ENCODE measurements at places on chromosomes 1 and 21.

DNA sequence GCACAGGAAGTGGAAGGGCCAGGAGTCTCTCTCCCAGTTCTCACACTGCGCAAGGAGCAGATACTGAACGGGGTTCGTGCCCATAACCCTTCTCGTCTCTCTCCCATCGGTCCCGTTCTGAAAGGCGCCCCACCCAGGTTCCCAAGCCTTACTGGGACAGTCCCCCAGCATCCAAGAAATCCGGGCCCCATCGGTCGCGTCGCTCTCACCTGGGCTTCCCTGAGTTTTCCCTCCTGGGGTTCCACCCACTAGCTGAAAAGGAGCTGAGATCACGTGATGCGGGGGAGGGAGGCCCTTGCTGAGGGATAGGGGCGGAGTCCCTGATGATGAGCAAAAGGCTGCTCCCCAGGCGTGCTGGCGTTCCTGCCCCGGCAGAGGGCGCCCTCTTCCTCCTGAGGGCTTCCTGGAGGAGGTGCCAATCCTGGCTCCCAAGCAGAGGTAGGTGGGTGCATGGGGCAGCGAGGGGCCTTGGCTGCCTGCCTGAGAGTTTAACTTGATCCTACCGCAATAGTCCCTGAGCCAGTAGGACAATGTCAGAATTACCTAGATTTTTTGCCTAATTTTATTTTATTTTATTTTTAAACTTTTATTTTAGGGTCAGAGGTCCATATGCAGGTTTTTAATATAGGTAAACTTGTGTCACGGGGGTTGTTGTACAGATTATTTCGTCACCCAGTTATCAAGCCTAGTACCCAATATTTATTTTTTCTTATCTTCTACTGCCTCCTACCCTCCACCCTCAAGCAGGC lies at the start of gene SPOCD1:
Gene SPOCD1, minus strand, starts transcription at position 271 of the 749 bp plus-strand sequence. CDS start 689 bp downstream, outside the sequence.
- DNase-seq, result no peak

GRCh38 chr1:116690849-116691406 lies 23.4 kb upstream of the IGSF3 start:
- DNase-seq, result no peak

DNA sequence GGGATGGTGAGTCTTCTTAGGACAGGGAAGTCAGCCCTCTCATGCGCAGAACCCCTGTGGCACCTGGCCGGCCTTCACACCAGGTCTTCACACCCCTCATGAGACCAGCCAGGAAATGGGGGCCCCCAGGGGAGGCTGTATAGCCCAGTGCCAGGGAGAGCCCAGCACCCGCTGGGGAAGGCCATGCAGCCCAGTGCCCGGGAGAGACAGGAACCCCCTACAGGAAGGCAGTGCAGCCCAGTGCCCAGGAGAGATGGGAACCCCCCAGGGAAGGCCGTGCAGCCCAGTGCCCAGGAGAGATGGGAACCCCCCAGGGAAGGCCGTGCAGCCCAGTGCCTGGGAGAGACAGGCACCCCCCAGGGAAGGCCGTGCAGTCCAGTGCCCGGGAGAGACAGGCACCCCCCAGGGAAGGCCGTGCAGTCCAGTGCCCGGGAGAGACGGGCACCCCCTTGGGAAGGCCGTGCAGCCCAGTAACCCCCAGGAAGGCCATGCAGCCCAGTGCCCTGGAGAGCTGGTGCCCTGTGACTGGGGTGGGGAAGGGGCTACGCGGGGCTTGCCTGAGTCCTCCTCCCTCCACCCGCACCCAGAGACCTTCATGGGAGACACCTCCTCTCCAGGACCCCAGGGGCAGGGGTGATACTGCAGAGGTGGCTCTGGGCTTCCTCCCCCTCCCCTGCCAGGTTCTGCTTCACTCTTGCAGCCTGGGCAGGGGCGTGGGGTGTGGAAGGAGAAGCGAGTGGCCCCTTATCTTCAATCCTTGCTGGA lies 110.5 kb upstream of the COL6A1 start:
- DNase-seq, result no peak

GRCh38 chr1:33743221-33743998 lies 120.5 kb upstream of the HMGB4 start:
- no peak for DNase-seq

GRCh38 chr1:62280150-62280549 lies 39.1 kb downstream of the KANK4 start:
- DNase-seq, result no peak

- DNase-seq, result no peak
Observed at GRCh38 chr1:198550941-198551524, 10.6 kb upstream of the ATP6V1G3 start.

All from AG09309 (cell line).